ENCODE measurements at places on chromosomes 12 and 14. TPM values are rescaled to one million over a fixed set of nuclear protein-coding genes. Genes with fewer than 3 reads are reported as not detected.

The SOX5 gene
- total RNA-seq = 16.4 TPM

The MANSC1 gene
- total RNA-seq = 3.4 TPM

The RTN1 gene
- total RNA-seq = 6.1 TPM

The GLIPR1 gene
- total RNA-seq = 6.5 TPM

The VPS29 gene
- total RNA-seq = 59.7 TPM

The SOAT2 gene
- total RNA-seq = not detected

The TRAF3 gene
- total RNA-seq = 13.4 TPM

The NOVA1 gene
- total RNA-seq = 11.5 TPM

The KLRD1 gene
- total RNA-seq = 0.79 TPM

- no peak for DNase-seq
These were observed 20.2 kb upstream of the PELI2 start for GRCh38 chr14:56098021-56098420.

DNA sequence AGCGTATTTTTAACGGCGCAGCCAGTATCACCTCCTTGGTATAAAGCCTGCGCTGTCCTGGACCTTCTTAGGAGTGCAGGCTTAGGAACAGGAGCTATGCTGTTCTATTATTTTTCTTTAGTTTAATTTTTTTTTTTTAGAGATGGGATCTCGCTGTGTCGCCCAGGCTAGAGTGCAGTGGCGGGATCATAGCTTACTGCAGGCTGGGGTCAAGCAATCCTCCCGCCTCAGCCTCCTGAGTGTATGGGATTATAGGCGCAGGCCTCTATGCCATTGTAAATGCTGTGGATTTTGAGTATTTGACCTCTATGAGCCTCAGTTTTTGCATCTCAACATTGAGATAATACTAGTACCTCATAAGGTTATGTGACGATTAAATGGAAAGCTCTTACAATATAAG lies 4.1 kb downstream of the OR10AD1 start:
- no peak for DNase-seq

DNA sequence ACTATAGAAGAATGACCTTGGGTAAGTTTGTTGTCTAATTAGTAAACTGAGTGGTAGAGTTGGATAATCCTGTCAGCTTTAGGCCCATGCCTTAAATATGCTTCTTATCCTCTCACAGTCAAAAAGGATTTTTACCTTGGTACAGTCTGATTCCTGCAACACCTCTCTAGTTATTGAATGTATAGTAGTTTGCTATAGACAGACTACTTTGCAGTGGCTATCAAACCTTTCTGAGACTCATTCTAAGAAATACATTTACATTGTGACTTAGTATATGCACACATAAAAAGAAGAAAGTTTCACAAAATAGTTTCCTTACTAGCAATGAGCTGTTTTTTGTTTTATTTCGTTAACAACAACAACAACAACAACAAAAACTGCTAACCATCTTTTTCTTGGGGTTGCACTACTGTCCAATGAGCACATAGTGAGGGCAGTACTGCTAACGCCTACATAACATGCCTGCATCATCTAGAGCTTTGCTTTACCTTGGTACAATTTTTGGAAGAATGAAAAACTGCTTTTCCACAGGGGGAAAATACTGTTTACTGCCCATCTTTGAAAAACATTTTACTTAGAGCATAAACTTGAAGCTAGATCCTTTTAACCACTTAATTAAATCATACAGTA lies 28.5 kb downstream of the WNK1 start:
- no peak for DNase-seq

DNA sequence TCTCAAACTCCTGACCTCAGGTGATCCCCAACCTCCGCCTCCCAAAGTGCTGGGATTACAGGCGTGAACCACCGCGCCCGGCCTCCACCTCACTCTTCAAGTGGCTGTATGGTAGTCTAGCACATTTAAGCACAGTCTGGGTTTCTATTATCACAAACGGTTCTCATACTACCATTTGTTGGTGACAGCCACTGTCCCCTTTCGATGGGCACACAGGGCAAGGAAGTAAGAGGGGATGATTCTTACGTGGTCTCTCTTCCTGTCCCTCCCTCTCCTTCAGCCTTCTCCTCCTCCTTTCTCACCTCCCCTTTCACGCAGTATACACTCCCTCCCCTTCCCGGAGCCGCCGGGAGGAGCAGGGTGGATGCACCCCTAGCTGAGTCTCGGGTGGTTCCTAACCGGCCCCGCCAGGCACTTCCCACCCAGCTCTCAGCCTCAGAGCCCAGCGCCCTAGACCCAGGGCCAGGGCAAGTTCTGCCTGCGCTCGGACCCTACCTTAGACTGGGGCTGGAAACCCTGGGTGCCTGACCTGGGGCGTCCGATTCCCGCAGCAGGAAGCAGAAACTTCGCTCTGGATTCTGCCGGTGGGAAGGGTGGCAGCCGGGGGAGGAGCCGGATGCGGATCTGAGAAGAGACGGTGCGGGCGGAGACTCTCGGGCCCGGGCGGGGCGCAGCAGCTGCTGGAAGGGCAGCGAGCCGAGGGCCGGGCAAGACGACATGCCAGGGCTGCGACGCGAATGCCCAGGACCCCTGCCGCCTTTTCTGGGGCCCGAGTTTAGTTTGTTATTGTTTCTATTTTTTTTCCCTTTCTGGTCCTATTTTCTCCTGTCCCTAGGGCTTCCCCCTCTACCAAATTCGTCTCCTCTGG lies at the start of gene TEP1:
TEP1 (minus strand) TSS at position 626 of the 868 bp plus-strand sequence. CDS start 5,062 bp downstream, outside the sequence.
- DNase-seq = peak; percentile 84

DNA sequence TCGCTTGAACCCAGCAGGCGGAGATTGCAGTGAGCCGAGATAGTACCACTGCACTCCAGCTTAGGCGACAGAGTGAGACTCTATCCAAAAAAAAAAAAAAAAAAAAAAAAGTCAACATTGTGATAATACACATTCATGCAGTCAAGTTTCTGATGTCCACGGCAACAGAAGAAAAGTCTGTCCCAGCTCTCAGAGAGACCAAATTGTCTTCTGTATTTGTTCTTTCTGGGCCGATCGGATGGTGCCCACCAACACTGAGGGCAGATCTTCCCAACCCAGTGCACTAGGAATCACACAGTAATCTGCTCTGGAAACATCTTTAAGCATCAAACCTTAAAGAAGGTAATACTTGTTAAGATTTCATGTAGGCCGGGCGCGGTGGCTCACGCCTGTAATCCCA lies 31.6 kb downstream of the EAPP start:
- DNase-seq = no peak

DNA sequence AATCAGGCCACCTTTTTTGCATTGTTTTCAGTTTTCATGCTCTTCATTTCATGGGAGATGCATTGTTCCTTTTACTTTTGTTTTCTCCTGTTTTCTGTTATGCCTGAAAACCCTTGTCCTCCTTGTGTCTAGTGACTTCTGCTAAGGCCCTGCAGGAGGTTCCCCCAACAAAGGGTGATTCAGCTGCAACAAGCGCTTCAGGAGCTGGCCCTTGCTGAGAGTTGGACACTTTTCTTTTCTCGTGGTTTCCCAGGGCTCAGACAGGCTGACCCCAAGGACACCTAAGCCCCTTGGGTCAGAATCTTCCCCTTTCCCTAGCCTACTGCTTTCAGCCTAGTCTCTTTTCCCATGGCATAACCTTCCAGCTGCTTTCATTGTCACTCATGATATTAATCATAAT lies 98.9 kb downstream of the PLXNC1 start:
- DNase-seq = no peak

- DNase-seq = no peak
These were observed 21.6 kb upstream of the MED13L start for GRCh38 chr12:116299064-116299463.

GRCh38 chr14:100261621-100262020 lies 22.7 kb downstream of the YY1 start:
- DNase-seq = no peak

DNA sequence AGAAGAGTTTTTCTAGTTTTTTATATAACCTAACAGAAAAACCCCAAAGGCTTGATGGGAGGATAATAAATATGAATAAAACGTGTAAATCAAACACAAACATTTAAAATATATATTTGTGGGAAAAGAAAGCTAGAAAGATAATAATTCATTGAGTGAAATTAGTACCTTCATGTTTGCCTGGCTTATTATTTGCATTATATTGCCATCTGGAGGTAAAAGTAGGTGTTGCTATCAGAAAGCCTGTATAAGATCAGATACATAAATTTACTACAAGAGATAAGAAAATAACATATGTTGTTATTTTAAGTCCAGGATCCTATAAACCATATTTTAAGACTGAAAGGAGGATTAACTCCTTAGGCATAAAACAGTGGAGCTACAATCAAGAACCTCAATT lies 77.7 kb downstream of the NTS start:
- no peak for DNase-seq

DNA sequence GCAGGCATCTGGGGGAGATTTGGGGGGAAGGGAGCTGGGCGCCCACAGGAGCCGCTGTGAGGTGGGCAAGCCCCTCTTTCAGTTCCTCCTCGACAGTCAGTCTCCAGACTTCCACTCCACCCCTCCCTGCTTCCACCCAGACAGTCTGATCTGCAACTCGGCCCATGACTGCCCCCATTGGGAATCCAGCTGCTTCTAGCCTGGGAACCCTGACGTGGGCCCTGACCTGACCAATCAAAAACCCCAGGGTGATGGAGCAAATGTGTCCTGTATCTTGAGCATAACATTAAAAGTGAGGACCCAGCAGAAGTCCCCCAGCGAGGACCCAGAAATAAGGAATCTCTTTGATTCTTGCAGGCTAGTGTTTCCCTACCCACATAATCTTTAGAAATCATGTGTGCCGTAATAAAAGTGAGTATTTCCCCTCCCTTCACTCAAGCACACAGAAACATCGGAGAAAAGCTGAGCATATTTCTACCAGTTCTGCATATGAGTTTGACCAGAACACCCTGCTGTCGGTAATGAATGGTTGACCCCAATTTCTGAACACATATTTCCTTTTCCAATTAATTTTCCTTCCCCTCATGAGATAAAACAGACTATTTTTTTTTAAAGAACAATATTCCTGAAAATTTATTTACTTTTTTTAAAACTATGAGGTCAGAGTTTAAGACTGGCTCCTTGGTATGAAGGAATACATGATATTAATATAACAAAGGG lies 6.4 kb downstream of the SSH1 start:
- DNase-seq = no peak

GRCh38 chr14:76844223-76844622 lies 18.0 kb downstream of the LRRC74A start:
- DNase-seq = no peak

GRCh38 chr14:79783041-79783440 lies 428.3 kb downstream of the DIO2 start:
- no peak for DNase-seq

DNA sequence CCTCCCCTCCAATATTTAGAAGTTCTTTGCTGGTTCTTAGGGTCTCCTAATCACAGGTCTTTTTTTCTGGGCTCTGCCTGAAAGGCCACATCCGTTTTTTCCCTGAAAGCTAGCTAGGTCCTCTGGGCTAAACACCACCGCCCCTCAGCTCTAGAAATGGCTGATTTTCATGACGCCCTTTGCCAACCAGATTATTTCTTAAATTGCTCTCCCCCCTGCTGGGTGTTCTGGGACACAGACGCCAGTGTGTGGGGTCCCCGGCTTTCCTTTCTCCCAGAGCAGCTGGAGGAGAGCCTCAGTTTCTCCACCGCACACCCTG lies 45.3 kb upstream of the ATP23 start:
- DNase-seq = peak; percentile 72

DNA sequence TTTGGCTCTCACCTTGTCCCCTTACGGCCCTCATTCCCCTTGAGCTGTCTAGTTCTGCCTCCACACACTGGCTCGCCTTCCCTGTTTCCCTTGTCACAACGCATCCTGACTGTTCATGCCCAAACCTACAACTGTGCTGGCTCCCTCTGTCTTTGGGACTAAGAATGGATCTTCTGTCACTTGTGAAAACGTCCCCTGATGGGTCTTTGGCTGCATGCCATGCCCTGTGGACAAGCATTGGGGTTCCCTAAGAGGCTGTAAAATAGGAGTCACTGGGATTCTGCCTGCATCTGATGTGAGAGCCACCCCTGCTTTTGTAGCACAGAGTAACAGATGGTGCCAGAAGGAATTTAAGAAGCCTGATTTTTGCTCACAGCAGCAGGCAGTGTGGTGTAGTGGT lies 285.3 kb upstream of the CRY1 start:
- no peak for DNase-seq

DNA sequence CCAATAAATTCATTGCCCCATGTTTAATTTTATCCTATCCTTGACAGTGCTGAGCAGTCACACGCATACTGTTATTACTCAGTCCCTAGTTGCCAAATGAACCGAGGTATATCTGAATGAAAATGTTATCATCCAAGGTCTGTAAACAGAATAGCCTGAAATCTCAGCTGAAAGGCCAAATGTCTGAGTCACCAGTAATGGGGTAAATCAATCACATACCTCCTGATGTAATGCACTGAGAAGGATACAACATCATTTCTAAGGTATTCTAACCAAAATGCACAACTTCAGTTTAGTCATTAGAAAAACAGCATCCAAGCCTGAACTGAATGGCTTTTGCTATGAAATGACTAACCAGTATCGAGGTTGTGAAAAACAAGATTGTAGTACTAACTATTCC lies 228.6 kb downstream of the DPF3 start:
- DNase-seq = no peak

DNA sequence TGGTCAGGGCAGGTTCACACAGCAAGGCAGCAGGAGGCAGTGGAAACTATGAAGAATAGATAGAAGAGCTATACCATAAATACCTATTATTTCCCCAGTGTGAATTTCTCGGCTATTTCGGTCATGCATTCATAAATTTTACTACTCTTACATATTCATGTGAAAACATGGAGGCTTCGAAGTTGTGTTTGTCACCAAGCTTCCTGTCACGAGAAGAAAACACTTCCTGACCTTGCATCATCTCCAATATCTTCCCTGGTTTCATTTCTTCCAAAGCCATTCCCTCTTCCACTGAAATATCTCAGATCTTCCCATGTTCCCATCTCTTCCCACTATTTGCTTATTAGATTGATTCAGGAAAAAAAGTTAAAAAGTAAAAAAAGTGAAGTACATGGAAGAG lies 80.4 kb downstream of the CPNE8 start:
- no peak for DNase-seq

DNA sequence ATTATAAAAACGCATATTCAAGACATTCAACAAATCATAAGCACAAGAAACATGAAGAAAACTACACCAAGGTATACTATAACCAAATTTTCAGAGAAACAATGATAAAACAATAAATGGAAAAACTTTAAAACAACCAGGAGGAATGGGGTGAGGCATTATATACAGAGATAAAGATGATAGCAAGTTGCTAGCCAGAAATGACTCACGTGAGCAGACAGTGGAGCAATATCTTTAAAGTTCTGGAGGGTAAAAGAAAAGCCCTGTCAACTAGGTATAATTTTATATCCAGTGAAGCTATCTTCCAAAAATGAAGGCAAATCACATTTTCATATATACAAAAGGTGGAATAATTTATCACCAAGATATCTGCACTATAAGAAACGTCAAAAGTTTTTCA lies 97.8 kb upstream of the PCED1B start:
- DNase-seq = no peak

DNA sequence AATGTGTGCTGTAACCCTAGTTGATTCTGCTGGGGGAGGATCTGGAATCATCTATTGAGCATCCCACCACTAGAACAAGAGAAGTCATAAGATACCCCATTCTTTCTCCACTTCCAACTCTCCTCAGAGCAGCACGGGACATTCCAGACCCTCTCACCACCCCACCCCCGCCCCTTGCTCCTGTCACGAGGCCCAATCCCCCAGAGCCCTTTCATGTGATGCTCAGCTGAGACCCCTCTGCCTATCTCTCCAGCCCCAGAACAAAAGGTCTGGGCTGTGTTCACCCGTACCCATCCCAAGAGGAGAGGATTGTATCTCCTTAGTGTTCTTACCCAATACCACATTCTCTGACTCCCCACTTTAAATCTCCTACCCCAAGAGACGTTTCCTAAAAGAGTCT lies 602 bp downstream of the PMEL start:
- DNase-seq = no peak

- no peak for DNase-seq
These were observed 39.1 kb downstream of the FRS2 start for GRCh38 chr12:69509308-69509736.
